MM.1S (cell line): ENCODE measurements at places on chromosomes 3 and 15.

DNA sequence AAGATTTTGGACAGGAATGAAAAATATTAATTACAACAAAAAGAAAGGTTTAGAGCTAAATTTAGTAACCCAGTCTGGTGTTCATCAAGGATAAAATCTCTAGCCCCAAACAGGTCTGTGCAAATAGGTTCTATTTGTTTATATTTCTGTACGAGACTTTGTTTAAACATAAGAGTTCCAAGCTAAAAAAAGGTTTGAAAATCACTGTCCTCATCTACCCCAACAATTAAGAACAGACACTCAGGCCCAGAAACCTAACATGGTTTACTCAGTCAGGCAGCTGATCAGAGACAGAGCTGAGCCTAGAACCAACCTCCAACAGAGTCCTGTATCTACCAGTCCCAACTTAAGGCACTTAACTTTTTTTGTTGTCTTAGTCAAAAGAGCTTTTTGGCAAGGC is 49.3 kb downstream of the SNX4 start:
- DNase-seq: no peak

DNA sequence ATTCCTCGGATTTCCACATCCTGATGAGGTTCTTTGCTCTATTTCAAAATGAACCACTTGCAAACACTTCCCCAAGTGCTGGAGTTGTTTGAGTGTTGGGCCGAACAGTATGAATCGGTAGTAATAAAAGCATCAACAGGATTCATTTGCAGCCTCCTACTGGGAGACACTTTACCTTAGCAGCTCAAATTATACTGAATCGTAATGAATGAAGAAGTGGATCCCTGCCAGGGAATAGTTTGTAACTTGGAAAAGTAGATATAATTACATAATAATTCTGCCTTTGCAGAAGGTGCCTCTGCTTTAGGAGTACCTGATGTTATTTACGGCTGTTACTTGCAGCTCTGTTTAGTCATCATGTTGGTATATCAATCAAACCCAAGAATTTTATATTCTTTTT is 669.1 kb downstream of the CADM2 start:
- no peak for DNase-seq

DNA sequence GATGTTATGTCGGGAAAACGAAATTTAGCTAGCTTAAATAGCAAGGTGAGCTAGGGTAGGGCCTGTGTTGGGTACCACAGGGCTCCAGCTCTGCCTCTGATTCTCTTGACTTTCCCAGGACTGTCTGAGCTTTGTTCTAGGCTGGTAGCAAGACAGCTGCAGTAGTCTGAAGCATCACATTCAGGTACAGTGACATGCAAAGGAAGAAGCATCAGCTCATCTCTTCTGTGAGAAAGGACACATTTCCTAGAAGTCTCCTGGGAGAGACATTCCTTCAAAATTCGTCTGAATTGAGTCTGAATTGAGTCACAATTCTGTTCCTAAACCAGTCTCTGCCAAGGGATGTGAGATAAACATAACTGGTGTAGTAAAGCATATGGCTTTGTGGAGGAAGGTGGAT is 8.5 kb upstream of the UBXN7 start:
- DNase-seq: no peak

GRCh38 chr3:53318522-53318921 is 28.8 kb downstream of the DCP1A start:
- no peak for DNase-seq

DNA sequence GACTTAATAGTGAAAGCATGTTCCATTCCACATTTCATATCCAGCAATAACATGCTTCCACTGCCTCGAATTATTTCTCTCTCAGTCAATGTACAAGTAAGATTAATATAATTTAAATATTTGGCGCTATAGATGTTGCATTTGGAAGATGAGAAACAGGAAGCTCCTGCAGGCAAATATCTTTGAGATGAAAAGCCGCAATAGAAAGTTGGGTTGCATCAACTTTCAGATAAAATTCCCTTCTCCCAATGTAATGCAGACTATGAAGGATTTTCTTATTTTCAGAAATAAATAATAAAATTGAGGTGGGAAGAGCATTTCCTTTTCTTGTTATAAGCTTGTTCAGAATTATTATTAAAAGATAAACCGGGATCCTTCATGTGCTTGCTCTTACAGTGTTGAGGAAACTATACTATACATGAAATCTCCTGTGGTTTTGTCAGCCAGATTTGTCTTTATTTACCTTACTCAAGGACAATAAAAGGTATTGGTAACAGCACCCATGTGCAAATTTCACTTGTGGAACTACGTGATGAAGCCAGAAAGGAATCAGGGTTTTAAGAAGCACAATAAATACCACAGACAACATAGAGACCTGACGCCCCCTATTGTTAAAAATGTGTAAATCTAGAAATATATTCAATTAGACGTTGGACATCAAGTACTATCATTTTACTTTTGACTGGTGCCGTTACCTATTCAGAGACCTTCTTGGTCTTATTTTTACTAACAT is 307.0 kb downstream of the ARPP21 start:
- DNase-seq: peak; percentile 13

DNA sequence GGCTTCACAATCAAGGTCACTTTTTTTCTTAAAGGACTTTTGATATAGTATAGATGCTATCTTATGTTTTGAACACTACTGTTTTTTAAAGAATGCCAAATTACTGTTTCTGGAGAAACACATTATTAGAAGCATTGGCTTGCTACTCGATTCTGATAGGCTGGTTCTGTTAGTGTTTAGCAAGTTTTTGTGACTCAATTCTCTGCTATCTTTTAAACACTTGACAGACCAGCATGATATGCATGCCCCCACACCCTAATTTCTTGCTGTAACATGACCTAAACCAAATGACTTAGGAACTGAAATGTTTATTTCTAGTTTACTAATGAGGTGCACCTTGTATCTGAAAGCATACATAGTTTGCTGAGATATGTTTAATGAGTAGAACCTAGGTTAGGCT is 5.5 kb upstream of the IL20RB start:
- no peak for DNase-seq

DNA sequence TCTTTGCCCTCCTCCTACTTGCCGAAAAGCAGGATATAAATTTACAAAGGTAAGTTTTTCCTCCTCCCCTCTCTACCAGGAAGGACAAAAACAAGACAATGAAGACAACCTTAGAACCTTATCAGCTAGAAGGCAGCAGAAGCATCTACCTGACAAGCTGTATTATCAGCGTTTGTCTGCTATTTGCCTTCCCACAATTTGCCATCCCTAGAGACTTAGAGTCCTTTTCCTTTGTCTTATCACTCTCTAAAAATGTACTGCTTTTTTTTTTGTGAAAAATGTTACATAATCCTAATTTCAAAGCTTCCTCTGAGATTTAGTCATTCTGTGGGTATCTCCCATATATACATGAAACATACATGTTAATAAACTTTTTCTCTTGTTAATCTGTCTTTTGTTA is 176.9 kb upstream of the PROK2 start:
- no peak for DNase-seq

GRCh38 chr15:29699791-29700190 is 122.5 kb downstream of the TJP1 start:
- DNase-seq: no peak
